Fibroblast of upper back skin (primary cell): ENCODE measurements at places on chromosomes 5 and 9.

DNA sequence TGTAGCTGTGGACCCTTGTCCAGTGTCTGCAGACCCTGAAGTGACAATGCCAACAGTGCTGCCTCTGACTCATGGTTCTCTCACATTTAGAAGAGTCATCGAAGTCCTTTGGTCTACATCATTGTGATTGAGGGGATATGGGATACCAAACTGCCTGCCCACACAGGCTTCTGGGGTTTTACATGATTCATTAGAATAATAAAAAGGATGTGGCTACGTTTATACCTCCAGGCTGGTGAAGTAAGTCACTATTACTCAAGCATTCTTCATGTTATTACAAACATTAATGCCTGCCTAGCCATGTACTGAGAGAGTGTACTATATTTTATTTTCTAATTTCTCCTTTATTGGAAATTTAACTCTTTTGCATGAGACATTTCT, 365.7 kb downstream of the SPATA31D1 start:
- peak; percentile 85 for DNase-seq

GRCh38 chr9:27489087-27489876, 34.8 kb upstream of the IFNK start:
- no peak for DNase-seq

DNA sequence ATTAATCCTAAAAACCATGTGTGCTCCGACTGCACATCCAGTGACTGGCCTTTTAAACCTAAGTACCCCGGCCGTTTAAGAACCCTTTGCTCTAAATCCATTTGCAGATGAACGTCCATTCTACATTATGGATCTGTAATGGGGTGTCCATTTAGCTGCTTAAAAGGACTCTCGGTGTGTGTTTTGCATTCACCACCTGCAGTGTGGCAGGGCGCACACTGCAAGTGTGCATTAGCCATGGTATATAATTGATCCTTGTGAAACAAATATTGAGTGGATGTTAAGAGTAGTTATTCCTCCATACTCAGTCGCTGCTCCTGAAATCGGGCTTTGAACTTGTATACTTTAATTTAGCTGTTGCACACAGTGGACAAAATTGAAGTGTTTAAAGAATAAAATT, 190.1 kb upstream of the WWC1 start:
- no peak for DNase-seq

- no peak for DNase-seq
These were observed 35.3 kb upstream of the VCAN start for GRCh38 chr5:83436276-83436675.

DNA sequence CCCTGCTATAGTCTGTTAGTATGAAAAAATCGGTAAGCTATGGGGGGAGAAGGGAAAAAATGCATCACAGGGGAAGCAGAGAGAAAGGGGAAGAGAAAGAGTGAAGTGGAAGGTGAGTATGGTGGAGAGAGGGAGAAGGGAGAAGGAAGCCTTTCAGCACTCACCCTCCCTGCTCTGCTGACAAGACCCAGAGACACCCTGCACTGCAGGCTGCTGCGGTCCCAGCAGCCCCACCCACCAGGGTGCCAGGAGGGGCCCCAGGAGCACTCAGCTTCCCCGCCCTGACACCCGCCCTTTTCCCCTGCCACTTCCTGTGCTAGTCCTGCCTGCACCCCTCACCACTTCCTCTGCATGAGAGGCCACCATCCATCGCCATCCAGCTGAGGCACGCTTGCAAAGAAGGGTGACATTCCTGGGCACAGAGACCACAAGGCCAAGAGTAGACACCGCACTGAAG, 12.7 kb downstream of the STK10 start:
- no peak for DNase-seq

GRCh38 chr9:136391737-136392537, 8.0 kb downstream of the SNAPC4 start:
- DNase-seq = no peak

DNA sequence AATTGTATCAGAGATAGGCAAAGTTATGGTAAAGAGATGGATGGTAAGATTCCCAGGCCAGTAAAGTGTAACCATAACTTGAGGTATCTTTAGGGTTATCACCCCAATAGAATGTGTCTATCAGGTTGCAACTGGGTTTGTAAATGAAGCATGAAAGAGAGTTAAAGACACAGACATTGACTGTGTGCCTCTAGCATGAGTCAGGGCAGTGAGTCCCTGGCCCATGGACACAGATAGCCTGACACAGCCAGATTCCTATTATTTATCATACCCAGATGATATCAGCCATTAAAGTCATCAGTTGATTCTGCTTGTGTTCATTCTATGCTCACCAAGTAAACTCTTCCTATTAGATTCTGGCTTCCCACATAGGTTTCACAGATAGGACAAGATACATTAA, 33.5 kb upstream of the SNAPC3 start:
- DNase-seq = no peak

DNA sequence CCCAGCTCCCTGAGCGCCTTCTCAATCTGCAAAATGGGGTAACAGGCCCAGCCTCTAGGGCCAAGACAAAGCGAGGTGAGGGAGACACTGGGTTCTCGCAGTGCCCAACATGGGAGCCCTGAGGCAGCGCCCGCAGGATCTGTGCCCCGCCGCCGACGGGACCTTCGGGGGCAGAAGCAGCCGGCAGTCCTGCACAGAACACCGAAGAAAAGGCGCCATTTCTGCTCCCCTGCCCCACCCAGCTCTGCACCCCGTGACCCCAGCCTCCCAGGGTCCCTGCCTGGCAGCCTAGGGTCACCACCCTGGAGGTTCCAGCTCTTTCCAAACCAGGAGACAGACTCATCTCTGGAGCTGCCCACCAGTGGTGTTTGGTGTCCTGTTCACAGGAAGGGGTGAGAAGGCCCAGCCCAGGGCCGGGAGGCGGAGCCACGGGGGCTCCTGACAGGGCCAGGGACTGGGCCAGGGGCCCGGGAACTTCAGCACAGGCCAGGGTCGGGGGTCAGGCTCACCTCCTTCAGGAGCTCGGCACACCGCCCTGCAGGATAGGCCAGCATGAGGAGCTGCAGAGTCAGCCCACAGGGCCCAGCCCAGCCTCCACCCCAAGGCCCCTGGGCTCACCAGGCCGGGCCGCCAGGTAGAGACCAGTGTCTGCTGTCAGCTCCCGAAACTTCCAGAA, 3.3 kb downstream of the LCN8 start:
- DNase-seq = no peak

GRCh38 chr5:133714161-133714915, 102.0 kb upstream of the FSTL4 start:
- DNase-seq = peak; percentile 8

DNA sequence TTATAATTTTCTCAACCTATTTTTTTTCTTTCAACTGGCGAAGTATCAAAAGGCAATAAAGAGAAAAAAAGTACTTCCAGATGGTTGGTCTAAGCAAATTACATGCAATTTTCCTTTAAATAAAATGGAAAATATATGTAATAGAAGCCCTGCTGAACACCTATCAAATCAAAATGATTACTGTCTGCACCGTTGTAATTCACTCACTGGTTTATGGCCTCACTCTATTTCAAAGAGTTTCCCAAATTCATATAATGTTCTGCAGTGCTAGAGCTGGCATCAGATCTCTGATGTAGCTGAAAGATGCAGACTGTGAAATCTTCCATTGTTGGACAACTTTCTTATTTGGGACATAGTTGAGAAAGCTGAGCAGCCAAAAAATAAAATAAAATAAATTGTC, 130.3 kb downstream of the SEMA5A start:
- DNase-seq = no peak

DNA sequence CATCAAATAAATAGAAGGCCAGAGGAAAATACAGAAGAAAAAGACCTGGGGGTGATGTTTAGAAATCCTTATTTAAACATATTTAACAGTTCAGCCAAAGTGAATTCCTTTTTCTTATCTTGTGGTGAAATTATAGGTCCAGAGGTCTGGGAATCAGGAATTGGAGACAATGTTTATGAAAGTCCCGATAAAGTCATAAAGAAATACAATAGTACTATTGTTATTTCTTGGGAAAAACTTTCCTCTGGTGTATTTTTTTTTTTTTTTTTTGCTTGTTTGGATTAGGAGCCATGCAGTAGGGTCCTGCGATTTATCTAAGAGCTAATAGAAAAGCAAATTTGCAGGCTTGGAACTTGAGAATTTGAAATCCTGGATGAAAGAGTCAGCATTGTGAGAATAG, 426 bp downstream of the C7 start:
- DNase-seq = no peak

- DNase-seq = no peak
These were observed 456.8 kb upstream of the CDH6 start for GRCh38 chr5:30736669-30737068.

DNA sequence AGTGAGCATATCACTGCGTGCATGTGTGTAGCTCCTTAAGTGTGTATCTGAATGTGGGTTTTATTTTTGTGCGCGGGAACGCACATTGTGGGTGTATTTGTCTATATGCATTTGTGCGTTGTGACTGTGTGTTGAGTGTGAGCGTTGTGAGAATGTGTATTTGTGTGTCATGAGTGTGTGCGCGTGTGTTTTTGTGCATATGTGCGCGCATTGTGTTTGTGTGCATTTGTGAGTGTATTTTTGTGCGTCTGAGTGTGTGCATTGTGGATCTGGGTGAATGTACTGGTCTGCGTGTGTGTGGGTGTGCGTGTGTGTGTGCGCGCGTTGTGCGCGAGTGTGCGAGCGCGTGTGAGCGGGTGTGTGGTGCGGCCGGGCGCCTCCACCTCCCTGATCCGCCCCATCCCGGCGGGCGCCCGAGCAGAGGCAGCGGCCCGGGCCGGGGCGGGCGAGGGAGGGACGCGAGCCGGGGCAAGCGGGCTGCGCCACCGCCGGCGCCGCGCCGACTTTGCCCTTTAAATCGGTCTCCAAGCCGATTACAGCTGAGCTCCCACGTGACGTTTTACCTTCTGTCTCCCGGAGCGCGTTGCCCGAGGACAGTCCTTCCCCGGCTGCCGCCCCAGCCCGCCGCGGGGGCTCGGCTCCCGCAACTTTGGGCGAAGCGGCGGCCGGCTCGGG, at the start of gene RASGRF2:
TSS of gene RASGRF2 (plus strand) at position 596 of the 675 bp plus-strand sequence. CDS start 376 bp downstream, outside the sequence.
- DNase-seq = no peak

DNA sequence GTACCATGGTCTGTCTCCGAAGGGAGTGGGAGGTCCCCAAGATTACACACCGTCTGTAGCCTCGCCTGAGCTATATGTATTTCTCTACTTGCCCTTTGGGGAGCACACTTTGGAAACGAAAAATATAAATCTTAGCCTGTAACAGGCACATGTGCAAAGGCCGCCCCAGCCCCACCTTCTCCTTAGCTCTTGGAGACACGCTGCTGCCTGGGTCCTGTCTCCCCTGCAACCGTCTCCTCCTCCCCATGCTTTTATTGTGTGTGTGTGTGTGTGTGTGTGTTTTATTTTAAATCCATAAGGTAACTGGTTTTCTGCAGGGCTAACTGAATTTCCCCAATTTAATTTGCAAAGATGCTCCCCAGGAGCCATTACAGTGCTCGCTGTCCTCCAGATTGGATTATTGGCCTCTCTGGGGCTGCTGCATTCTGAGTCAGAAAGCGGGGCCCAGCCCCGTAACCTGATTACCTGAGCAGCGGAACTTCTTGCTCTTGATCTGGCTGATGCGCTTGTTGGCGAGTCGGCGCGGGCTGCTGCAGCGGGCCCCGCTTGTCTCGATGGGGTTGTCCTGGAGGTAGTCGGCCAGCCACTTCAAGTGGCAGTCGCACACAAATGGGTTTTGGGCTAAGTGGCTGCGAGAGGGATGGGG, 193.3 kb upstream of the PANK3 start:
- DNase-seq = peak; percentile 40

GRCh38 chr5:96470785-96471184, 37.7 kb upstream of the PCSK1 start:
- no peak for DNase-seq

GRCh38 chr9:133584167-133584558, 25.0 kb downstream of the FAM163B start:
- no peak for DNase-seq

GRCh38 chr5:133938039-133938821, 30.2 kb downstream of the C5orf15 start:
- no peak for DNase-seq

DNA sequence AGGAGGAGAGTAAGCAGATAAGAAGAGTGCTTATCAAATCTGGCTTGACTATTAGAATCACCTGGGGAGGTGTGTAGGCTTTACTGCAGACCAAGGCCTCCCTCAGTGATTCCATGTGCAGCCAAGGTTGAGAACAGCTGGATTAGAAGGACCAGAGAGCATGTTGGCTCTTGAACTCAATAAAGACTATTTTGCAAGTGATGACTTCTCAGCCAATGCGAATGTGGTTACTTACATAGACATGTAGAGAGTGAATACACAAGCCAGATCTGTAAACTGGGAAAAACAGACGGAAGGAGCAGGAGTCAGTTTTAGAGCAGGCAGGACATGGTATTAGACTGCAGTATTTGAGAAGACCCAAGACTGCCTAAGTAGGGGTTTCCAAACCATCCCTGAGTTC, 48.5 kb downstream of the MAMDC2 start:
- DNase-seq = no peak

- peak; percentile 20 for DNase-seq
These were observed 103.2 kb downstream of the GPBP1 start for GRCh38 chr5:57277085-57277484.

DNA sequence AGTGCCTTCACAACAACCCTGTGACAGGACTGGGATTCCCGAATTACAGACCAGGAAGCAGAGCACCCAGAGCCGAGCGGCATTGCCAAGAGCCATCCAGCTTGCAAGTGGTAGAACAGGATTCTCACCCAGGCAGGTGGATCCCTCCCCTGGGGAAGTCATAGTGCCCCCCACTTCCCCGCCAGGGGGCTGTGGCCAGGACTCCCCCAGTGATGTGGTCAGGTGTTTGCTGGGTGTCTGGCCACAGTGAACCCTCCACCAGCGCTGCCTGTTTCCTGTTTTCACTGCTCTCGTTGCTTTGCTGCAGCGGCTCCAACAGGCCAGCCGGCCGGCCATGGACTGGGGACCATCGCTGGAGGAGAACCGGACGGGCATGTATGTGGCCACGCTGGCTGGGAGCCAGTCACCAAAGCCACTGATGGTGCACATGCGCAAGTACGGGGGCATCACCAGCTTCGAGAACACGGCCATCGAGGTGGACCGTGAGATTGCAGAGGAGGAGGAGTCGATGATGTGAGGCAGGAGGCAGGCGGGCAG, 19.3 kb downstream of the SLC6A7 start:
- DNase-seq = no peak

GRCh38 chr9:13186091-13186490, 93.4 kb downstream of the MPDZ start:
- DNase-seq = no peak

DNA sequence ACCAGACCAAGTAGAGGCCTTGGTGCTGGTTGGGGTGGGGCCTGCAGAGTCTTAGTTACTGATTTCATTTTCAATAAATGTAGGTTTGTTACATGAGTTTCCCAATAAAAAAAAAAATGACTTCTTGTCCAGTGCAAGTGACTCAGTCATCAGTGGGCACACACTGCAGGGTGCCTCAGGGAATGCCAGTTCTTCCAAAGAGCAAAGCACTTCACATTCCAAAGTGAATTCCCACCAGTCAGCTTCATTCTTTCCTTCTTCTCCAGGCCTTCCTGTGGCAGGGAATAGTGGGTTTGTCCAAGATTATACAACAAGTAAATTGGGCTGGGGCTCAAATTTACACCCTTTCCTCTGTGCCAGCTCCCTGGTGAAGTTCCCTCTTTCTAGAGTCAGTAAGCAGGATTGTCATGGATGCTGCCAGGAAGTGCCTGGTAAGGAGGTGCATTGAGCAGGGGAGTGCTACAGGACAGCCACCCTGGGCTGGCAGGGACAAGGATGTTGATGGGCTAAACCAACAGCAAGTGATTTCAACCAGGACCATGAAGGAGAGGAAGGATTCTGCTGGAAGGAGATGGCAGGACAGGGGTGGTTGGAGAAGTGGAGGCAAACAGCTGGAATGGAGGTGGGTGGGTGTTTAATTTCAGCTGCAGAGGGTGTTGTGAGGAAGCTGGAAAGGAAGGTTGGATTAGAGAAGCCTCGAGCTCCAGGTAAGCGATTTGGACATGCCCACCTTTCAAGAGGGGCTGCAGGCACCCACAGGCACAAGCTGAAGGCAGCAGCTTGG, 3.7 kb upstream of the B4GALT7 start:
- no peak for DNase-seq
